ENCODE measurements at places on chromosomes 5 and 9.

DNA sequence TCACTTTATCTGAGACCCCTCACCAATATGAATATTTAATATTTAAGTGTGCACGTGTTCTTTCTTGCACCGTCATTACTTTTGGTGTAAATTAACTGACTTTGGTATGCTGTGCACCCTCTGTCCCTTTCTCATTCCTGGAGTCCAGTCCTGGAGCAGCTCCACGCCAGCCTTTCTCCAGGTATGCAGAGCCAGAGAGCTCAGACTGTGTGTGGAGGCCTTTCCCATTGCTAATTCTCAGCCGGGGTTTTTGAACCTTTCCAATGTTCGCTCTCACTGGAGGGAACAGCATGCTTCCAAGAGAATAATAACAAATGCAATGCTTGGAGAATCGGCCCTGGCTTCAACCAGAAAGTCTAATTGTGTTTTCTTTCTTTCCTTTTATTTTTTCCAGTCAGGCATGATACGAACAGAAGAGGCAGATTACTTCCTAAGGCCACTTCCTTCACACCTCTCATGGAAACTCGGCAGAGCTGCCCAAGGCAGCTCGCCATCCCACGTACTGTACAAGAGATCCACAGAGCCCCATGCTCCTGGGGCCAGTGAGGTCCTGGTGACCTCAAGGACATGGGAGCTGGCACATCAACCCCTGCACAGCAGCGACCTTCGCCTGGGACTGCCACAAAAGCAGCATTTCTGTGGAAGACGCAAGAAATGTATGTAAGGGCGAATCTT, 41.7 kb downstream of the ADAMTS16 start:
- DNase-seq: no peak

DNA sequence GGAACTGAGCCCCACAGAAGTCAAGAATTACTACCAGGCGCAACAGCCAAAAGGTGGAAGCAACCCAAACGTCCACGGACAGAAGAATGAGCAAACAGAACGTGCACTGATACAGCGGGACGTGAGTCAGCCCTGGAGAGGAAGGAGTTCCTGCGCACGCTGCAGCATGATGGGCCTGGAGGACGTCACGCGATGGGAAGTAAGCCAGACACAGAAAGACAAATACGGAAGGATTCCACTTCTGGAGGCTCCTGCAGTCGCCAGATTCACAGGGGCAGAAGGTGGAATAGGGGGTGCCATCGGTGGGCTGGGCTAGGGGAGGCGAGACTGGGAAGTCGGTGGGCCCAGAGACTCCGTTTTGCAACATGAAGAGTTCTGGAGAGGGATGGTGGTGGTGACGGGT, 80.3 kb upstream of the PHYKPL start:
- no peak for DNase-seq

- DNase-seq: no peak
Observed at GRCh38 chr5:14143841-14144585, 871 bp downstream of the TRIO start.

- DNase-seq: no peak
Observed at GRCh38 chr5:13591621-13592020, 352.9 kb downstream of the DNAH5 start.

- DNase-seq: no peak
Observed at GRCh38 chr5:32193591-32193990, 19.5 kb upstream of the GOLPH3 start.

- no peak for DNase-seq
Observed at GRCh38 chr5:96388176-96388575, 44.9 kb downstream of the PCSK1 start.

DNA sequence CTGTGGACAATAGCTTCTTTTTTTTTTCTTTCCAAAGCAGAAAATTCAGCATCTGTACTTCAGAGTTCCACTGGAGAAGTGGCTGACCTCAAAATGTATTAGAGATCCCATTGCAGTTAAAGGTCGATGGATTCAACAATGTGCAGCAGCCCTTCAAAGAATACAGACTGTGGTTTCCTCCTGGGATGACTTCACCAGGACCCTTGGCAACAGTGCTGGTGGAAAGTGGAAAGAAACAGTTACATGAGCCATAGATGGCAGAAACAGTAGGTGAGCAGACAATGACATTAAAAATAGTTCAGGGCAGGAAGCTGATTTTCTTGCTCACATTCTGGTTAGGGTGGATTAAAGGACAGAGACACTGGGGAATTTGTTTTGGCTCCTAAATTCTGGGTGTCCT, 62.4 kb downstream of the SLC28A3 start:
- no peak for DNase-seq

DNA sequence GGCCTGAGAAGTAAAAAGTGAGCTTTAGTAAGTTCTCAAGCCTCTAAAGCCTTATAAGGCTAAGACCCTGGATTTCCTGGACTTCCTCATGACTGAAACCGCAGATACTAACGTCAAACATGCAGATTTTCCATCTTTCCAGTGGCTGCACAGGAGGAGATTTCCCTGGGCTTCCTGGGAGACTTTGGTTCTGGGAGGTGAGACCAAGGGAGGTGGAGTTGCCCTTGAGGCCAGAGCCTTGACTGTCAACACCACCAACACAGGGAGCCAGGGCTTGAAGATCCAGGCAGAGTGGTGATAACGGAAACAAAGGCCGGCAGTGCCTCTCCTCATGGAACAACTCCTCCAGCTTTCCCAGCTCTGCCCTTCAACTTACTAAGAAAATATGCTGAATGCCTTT, 144.7 kb upstream of the LRRTM2 start:
- no peak for DNase-seq

- DNase-seq: no peak
Observed at GRCh38 chr5:64532657-64533056, 26.8 kb downstream of the RGS7BP start.

GRCh38 chr5:40733879-40734563, 21.7 kb downstream of the TTC33 start:
- DNase-seq: no peak

- no peak for DNase-seq
Observed at GRCh38 chr5:140220032-140220697, 45.2 kb downstream of the CYSTM1 start.

DNA sequence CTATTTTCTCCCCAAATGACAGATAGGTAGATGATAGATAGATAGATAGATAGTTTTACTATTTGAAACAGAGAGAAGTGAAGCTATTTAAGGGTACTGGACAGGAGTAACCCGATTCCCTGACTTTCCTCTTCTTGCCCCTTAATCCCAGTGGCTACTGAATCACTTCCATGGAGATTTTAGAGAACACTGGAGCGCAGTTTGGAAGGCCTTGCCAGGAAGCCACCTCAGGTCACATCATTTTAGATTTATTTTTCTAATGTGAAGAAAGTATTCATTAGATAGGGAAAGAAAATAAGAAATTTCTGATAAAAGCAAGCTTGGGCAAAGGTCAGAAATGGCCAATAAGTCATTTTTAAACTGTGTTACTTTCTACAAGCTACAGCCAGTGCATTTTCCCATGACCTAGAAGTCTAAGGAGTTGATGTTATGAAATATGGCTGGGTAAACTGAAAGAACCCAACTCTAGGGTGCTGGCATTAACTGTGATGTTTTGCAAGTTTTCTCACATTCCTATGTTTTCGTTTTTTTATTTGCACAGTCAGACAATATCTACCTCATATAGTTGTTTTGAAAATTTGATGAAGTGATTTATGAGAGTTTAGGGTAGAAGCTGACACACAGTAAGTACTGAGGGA, 544.7 kb upstream of the PTGER4 start:
- no peak for DNase-seq

DNA sequence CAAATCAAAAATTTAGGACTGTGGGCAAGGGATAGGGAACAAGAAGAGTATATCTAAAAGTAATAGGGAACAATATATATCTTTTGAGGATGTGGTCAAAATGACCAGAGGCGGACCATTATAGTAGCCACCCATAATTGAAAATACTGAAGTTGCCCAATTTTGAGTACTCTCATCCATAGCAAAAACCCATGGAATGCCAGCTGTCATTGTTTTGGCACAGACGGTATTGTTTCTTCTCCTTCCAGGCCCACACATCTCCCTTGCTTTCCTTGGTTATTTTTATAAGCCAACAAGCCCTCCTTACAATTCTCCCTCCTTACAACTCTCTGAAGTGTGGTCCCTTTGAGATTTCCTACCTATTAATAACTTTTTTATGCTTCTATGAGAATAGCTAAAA, 50.4 kb upstream of the RGMB start:
- DNase-seq: no peak

GRCh38 chr9:98101868-98102273, 17.2 kb downstream of the TRIM14 start:
- no peak for DNase-seq

- no peak for DNase-seq
Observed at GRCh38 chr9:99595796-99596195, 225.9 kb upstream of the NR4A3 start.

DNA sequence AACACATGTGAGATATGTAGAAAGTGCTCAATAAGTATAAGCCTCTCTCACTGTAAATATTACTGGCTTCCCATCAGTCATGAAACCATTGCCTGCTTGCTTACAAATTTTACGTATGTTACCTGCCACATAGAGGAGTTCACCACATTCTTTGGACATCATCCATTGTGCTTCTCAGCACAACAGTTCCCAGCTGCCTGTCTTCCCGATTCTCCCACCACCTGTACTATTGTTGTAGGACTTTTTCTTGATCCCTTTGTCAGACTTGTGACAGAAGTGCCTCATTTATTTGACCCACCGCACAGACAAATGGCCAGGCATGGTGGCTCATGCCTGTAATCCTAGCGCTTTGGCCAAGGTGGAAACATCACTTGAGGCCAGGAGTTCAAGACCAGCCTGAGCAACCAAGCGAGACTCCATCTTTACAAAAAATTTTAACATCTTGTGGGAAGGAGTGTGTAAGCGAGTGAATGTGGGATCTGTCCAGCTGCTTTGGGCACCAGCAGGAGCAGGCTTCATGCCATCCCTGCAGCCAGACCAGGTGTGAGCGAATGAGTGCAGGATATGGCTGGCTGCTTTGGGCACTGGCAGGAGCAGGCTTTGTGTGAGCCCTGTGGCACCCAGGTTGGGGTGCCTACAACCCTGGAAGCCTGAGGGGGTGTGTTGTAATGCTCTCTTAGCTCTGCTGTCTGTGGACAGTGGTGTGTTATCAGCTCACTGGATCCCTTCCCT, 139.9 kb upstream of the ELL2 start:
- DNase-seq: no peak

DNA sequence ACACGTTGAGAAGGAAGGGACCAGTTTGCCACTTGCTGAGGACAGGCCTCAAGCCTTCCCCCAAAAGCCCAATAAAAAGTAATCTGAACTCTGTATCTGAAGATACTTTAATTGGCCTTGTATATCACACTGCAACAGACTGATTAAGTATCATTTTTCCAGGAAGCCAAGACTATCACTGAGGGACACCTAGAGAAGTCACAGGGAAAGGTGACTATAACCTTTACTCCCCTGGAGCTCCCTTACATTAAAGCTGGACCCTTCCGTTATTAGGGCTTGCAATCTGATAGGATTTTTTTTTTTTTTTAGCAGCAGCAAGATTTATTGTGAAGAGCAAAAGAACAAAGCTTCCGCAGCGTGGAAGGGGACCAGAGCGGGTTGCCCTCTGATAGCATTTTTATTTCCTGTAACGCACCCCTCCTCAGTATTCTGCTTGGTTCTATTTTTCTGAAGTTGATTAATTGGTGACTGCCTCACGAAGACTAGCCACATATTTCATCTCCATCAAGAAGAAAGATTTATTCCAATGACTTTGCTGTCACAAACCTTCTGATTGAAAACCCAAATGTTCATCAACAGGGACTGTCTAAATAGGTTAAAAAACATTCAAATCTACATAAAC, 2.7 kb downstream of the CDC14B start:
- DNase-seq: no peak

DNA sequence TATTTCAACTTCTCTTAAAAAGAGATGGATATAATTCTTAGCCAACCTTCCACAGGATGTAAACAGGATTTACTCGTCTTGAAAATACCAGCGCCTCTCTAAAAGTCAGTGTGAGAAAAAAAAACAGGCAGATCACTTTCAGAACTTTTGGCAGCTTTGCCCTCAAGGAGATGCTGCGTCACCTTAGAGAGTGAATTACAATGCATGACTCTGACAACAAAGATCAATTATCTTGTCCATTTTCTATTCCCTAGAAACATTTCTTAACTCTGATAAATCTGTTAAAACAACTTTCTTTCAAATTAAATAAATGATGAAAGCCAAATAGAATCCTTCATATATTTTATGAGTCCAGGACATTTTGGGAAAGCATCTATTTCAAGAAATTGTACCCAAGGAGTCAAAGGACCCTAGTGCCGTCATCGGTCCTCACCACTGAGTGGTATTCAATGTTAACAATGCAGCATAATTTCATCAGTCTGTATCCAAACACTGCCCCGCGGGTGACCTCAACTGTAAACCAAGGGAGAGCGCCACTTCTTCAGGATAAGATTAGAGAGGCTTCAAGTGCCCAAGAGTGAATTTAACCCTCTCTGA, 536.0 kb downstream of the PDE4D start:
- no peak for DNase-seq

- DNase-seq: no peak
Observed at GRCh38 chr9:129626625-129627284, 792 bp downstream of the NTMT1 start.

GRCh38 chr5:153835891-153836515, 202.7 kb downstream of the FAM114A2 start:
- no peak for DNase-seq

- DNase-seq: no peak
Observed at GRCh38 chr9:78574354-78575045, 277.6 kb downstream of the PSAT1 start.

DNA sequence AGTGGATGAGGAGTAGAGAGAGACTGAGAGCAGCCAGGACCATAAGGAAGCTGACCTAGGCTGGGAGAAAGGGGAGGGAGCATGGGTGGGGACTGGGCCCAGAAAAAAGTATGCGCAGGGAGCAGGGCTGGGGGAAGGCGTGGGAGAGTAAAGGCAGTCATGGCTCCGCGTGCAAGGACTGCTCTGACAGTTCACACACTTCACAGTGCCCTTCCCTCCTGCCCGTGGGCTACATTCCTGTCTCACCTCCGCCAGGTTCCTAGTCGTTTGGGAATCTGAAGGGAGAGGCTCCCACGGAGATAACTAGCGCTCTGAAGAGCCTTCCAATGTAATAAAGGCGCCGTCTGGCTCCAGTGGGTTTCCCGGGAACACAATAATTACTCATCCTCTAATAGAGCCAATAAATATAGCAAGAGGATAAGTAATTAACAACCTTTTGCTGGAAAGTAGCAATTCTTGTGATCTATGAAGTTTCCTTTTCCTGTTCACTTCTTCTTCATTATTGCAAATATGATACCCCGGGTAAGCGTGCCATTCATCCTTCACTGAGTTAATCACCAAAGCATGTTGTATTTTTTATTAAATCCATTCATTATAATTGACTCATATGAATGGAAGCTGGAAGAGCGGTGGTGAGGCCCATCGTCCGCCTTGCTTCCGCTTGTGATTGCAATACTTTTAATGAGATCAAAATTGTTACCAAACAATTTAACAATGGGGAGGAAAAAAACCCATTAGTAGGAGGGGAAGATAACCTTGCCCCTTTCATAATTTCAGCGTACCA, 39.3 kb downstream of the TTLL11 start:
- DNase-seq: no peak

DNA sequence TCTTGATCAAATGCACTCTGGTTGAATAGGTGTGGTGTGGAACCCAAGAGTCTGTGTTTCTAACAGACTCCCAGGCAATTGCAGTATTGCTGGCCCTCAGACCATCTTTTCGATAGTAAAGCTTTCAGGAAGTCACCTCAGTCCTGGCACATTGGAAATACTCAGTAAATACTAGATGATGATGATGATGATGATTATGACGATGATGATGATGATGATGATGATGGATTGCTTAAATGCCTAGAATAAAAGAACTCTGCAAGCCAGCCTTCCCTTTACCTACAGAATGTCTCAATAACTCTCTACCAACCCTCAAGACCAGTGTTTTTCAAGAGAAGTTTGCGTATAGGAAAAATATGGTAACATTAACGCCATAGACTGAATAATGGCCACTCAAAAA, 268.0 kb downstream of the DNAH5 start:
- DNase-seq: no peak

Measured in stimulated activated CD4-positive, alpha-beta T cell treated with anti-CD3 and anti-CD28 coated beads, Interleukin-1b, Interleukin-23, amount 100 ng/mL, for 1 hour (primary cell).